ENCODE measurements at places on chromosomes 7 and 10.

DNA sequence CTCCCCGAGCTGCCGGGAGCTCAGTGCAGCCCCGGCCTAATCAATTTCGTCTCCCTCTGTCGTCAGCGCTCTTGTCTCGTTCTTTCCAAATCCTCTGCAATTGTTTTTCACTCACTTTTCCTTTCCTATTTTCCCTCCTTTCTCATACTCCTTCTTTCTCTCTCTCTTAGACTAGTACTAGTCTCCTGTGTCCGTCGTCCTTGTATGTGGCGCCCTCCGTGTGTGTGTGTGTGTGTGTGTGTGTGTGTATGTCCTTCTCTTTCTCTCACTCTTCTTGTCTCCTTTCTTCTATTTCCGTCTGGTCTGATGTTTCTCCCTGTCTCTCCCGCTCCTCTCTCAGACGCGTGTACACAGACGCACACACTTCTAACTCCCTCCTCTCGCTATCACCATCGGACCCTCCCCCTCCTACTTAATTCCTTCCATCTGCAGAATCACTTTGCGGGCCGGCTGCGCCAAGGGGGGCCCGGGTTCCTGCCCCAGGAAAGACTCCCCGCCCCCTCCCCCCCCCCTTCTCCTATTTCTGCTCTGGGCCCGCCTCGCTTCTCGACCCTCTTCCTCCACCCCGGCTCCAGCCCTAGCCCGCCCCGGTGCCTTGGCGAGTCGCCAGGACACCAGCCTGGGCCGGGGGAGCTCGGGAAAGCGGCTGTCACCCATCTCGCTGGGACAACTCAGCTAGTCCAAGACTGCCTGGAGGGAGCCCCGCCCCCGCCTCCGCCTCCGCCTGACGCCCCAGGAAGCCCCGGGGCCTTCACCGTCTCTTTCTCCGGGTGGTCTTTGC, 743 bp upstream of the ZCCHC24 start:
- DNase-seq, result no peak

DNA sequence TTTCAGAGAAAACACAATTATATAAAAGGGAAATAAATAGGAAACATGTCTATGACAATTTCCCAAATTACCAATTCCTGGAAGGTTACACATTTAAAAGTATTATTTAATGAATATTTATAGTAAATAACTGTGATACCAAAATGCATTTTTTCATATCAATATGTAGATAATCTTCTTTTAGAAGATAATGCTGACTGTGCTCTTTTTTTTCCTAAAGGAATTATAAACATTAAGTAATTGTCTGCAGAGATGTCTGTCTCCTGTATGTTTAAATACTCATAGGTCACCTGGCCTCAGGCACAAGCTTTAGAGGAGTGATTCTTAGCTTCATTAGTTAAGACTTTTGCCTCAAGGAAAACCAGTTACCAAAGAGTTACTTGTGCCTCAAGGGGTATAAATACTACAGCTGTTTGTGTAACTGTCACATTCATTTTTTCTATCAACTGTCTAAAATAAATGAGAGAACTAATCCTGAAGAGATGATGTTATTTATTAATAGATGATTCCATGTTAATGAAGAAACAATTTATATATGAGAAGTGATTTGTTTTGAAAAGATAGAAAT, 77.1 kb downstream of the DNAJC1 start:
- DNase-seq, result no peak

- no peak for DNase-seq
Observed at GRCh38 chr10:109953766-109954165, 30.5 kb upstream of the XPNPEP1 start.

DNA sequence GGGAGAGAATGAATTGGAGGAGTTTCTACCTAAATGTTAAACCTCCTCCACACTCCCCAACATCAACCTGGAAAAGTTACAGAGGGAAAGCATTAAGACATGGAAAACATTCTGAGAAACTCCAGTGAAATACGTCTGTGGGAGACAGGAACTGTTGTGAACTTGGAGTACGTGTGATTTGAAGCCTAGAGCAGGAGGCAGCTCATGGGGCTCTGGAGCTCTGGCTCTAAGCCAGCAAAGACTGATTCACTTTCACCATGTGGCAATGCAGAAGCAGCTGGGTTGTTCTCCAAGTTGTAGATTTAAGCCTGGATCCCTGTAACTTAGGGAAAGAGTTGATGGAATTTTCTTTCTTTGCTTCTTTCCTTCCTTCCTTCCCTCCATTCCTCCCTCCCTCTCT, 503.2 kb downstream of the NRG3 start:
- no peak for DNase-seq

GRCh38 chr10:115918812-115919211, 354.2 kb downstream of the GFRA1 start:
- no peak for DNase-seq

- no peak for DNase-seq
Observed at GRCh38 chr7:111486472-111487142, 75.7 kb downstream of the IMMP2L start.

GRCh38 chr10:2438248-2438939, 629.0 kb upstream of the PFKP start:
- DNase-seq, result no peak

- DNase-seq, result no peak
Observed at GRCh38 chr10:113240736-113241135, 290.7 kb downstream of the TCF7L2 start.

- DNase-seq, result no peak
Observed at GRCh38 chr7:107597582-107597916, 17.5 kb downstream of the BCAP29 start.

DNA sequence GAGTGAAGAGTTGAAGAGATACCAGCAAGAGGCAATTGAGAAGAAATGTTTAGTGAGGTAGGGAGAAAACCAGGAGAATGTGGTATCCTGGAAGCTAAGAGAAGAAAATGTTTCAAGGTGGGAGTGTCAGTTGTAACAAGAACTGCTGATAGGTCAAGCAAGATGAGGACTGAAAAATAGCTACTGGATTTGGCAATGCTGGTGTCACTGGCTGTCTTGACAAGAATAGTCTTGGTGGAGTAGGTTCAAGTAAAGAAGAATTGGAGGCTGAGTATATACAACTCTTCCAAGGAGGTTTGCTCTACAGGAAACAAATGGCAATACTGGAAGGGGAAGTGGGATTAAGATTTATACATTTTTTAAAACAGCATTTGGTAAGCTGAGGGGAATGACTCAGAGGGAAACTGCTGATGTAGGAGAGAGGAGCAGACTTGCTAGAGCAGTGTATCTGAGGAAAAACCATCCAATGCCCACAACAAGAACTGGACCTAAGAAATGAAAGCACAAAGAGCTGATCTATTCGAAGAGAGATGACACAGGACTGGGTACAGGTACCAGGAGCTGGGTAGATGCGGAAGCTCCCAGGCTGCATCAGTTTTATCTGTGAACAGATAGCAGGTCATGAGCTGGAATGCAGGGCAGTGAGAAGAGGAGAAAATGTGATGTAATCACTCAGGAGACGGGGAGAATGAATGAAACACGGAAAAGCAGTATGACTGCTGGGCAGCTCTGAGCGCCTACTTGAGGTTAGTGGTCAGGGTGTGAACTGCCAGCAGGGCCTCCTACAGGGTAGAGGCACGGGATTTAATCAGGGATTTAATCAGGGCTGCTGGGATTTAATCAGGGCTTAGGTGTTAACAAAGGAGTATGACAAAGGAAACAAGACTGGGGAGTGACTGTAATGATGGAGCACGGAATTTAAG, 34.5 kb downstream of the FAM25A start:
- DNase-seq, result no peak

DNA sequence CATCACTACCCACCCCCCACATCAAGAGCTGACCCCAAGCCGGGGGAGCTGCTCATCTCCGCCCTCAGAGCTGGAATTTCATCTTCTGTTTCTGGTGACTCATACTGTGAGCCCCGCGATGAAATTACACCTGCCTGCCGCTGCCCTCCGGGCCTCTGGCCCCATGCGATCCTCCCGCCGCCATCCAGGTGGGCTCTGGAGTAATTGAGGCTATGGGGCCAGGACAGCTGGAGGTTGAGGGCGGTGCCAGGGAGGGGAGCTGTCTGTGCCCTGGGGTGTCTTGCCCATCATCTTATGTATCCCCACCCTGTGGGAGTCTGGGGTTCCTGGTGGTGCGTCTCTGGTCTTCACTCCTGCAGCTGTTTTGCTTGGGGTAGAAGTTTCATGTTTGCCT, 9.0 kb downstream of the GTF2IRD1 start:
- DNase-seq, result no peak

DNA sequence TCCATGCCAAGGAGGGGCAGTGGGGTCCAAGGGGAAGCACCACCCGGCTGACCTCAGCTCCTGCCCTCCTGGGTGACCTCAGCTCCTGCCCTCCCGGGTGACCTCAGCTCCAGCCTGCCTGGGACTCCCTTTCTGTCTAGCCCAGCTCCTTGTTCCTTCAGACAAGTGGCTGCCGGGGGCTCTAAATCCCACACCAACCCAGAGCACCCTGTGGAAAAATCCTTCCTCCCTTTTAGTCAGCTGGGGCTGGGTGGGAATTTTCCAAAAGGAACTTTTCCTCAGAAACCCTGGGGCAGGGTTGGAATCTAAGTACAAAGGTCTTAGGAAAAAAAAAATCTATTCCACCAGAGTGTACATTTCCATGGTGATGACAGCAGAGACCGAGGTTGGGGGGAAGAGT, 36.3 kb downstream of the AKR1B1 start:
- no peak for DNase-seq

DNA sequence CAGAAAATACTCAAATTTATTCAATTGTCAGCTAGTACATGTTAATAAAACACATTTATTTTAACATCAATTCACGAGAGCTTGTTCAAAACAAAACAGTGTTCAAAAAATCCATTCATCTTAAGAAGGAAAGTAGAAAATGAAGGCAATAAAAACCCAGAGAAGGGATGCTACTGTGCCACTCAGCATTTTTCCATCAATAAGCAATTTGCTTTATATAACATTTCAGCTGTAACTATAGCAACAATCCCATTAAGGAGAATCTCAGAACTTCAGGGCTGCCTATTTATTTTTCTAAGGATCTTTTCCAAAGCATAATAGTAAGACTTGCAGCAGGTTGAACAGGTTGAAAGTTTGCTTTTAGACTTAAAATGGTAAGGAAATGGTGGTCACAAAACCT, 190.5 kb downstream of the PCLO start:
- no peak for DNase-seq

GRCh38 chr10:133009218-133009950, 67.0 kb upstream of the CFAP46 start:
- DNase-seq, result no peak

GRCh38 chr10:66809402-66809801, 116.4 kb upstream of the LRRTM3 start:
- DNase-seq, result no peak

DNA sequence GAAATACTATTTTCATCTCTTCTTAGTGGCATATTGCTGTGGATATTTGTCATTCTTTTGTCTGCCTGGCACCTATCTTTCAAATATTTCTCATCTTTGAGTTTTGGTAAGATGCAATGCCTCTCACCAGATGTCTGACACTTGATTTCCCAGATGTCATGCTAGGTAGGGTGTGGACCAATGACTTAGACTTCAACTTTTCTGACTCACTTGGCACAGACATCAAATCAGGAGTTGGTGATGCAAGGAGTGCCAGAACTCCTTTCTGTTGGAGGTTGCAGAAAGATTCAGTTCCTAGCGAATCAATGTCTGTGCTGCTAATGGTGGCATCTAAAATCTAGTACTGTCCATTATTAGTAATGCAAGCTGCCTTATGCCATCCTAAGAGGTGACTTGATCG, 216.9 kb upstream of the FERD3L start:
- no peak for DNase-seq
